ENCODE measurements at places on chromosomes 6 and 20.

GRCh38 chr6:89035252-89036101 lies 45.1 kb upstream of the PNRC1 start:
- peak; percentile 78 for DNase-seq

GRCh38 chr20:63248835-63249591 lies 5.2 kb downstream of the NKAIN4 start:
- DNase-seq = no peak

GRCh38 chr6:104860221-104860620 lies 502 bp upstream of the HACE1 start:
- no peak for DNase-seq

- peak; percentile 95 for DNase-seq
Observed at GRCh38 chr6:73580247-73581149, 59.7 kb upstream of the EEF1A1 start.

- no peak for DNase-seq
Observed at GRCh38 chr6:35282472-35282871, 15.1 kb upstream of the DEF6 start.

GRCh38 chr20:25606094-25606695 lies 17.6 kb downstream of the NANP start:
- DNase-seq = no peak
